ENCODE measurements at places on chromosomes 1 and 21. TPM values are rescaled to one million over a fixed set of nuclear protein-coding genes. Genes with fewer than 3 reads are reported as not detected.

TEDDM1 gene
- not detected for total RNA-seq

GSTM4 gene
- 33.5 TPM for total RNA-seq

STUM gene
- total RNA-seq: not detected

CLCA1 gene
- total RNA-seq: not detected

LRRC7 gene
- total RNA-seq: 0.20 TPM

SUMO3 gene
- total RNA-seq: 50.5 TPM

ACBD3 gene
- 50.2 TPM for total RNA-seq

MTARC1 gene
- total RNA-seq: 10.9 TPM

FALEC gene
- total RNA-seq: not detected

RHEX gene
- not detected for total RNA-seq

PTPN7 gene
- not detected for total RNA-seq

GNAT2 gene
- total RNA-seq: not detected

GRCh38 chr1:89781494-89782126 lies 39.2 kb upstream of the LRRC8D start:
- no peak for DNase-seq

GRCh38 chr1:44239961-44240371 lies 26.7 kb downstream of the DMAP1 start:
- no peak for DNase-seq

- DNase-seq: peak; percentile 13
These were observed 321.1 kb downstream of the KCTD3 start for GRCh38 chr1:215888159-215888558.

GRCh38 chr1:108692724-108693655 lies 880 bp downstream of the PRPF38B start:
- DNase-seq: peak; percentile 50

DNA sequence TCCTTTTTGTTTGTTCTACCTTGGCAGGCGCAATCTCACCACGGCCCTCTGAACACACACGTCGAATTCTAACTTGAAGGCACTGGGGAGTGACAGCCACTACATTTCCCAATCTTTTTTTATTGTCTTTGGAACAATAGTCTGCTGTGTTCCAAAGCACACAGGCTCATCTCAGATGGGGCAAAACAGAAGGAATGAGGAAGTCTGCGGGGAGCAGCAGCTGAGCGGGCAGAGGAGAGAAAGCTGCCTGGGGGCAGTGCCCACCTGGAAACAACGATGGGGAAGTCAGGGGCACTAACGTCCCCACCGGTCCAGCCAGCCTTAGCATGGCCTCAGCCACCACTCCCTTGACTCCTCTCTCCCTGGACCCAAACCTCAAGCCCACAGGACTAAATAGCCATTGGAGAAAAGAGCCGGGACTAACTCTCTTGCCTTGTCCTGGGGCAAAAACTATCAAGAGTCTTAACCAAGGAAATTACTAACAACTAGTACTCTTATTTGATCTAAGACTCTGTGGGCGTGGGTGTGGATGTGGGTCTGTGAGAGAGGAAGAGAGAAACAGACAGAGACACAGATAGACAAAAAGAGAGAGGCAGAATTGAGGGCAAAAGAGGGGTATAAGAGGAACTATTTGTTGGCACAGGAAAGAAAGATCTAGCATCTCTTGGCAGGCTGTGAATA lies 34.2 kb downstream of the SYF2 start:
- DNase-seq: no peak

DNA sequence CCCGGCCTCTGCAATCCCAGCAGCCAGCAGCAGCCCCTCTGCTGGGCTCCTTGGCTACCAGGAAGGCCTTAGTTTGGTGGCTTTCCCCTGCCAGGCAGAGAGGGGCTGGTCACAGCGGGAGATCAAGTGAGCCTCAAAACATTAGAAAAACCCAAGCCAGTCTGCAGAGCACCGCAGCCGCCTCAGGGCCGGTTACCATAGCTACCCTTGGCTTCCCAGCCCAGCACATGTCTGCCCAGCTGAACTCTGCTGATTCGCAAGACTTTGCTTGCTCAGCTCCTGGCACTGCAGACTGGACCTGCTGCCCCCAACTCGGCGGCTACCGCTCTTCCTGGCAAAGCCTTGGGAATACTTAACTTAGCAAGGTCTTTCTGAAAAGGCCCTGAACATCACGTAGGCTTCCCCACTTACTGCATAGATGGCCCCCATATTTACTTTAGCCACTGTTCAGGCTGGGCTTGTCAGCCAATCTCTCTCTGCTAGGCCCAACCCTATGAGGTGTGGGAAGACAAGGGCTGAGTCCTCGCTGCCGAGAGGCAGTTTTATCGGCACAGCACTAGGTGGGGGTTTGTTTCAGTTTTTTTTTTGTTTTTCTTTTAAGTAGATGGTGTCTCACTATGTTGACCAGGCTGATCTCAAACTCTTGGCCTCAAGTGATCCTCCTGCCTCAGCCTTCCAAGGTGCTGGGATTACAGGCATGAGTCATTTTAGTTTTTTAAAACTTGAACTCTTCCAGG lies 28.6 kb upstream of the PLEKHG5 start:
- no peak for DNase-seq

DNA sequence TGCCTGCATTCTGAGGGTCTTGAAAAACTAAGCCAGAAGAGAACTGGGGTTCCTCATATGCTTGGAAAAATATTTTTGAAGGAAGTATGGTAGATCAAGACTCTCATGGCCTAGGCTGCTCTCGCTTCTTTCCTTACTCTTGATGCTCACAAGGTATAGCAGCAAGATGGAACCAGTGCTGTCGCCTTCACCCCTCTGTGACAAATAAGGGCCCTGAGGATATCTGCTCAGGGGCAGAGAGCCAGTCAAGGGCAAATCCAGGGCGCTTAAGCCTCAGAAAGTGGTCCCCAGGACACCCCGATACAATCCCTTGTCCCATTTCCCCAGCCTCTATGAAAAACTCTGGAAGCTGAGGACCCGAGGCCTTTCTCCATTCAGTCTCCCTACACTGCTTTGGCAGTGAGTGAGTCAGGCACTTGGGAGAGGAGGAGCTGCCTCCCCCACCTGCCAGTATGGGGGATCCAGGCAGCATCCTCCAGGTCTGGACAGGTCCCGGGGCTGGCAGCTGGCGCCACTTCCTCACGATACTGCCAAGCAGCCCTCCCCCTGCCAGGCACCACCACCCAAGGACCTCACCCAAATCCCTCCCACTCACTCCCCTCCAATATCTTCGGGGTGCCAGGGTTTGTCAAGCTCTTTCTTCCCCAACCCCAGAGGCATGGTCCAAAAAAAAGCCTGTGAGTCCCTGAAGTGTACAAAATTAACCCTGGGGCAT lies 1.3 kb downstream of the IGSF9 start:
- no peak for DNase-seq

DNA sequence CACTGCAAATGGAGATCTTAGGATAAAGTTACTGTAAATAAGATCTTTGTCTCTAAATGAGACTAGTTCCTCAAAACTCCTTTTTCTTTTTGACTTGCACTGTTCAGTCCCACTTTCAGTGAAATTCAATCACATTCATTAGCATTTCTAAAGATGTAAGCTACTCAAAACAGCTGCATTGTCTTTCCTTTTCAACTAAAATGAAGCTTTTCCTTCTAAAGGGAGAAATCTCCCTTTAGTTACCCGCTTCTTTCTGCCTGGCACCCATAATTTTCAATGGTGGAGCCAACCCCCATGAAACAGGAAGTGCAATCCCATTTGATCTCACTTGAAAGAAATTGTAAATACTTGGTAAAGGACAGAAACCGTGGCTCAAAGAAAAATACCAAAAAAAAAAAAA lies 387.4 kb upstream of the PKN2 start:
- DNase-seq: no peak

DNA sequence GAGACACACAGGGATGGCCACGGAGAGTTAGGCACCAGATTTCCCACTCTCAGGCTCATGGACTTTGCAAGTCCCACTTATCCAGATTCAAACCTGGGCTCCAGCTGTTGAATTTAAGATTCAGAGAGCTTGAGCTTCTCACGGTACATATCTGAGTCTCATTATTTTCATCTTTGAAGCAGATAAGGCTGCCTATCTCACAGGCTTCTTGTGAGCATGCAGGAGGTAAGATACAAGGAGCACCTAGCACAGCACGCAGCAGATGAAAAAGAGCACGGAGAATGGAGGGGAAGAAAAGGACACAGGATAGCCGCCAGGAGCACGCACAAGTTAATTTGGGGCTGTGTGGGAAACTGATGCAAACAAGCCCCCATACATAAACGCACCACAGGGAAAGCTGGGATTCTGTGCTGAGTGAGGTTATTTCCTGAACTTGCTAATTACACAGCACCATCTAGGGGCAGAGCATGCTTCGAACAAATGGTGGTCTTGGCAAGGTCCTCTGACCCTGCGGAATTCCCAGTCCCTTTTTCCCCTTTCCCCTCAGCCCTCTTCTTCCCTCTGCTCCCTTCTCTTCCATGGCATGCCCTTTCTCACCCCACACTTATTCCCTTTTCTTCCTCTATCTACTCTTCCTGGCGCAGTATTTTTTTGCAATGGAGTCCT lies 134.7 kb upstream of the VANGL1 start:
- peak; percentile 11 for DNase-seq

DNA sequence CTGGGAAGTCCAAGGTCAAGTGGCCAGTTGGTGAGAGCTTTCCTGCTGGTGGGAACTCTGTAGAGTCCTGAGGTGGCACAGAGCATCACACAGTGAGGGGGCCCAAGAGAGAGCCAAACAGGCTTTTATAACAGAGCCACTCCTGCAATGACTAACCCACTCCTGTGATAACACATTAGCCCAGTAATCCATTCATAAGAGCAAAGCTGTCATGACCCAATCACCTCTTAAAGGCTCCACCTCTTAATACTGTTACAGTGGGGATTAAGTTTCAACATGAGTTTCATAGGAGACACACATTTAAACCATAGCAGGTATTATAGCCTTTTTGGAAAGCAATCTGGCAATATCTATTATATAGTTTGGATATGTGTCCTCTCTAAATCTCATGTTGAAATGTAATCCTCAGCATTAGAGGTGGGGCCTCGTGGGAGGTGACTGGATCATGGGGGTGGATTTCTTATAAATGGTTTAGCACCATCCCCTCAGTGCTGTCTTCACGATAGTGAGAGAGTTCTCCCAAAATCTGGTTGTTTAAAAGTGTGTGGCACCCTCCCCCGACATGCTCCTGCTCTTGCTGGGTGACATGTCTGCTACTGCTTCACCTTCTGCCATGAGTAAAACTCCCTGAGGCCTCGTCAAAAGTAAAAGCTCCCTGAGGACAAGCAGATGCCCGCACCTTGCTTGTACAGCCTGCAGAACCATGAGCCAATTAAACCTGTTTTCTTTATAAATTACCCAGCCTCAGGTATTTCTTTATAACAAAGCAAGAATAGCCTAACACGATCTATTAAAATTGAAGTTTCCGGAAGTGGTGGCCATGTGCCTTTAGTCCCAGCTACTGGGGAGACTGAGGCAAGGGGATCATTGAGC lies 64.5 kb downstream of the CD58 start:
- no peak for DNase-seq

DNA sequence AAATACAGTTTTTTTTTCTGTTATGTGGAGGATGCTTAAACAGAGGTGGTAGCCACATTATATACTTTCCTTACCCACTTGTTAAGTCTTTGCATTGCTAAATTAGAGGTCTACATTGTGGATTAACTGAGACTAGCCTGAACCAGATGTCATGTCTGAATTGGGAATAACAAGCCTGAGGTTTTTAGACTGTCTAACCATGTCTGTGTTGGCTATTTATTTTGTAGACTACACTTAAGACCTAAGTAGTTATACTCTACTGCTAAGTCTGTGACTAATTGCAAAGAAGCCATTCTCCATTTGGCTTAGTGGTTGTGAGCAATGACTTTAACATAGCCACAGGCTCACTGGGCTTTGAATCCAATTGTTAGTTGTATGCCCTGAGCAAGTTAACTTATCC lies 45.4 kb downstream of the CDC14A start:
- no peak for DNase-seq

- DNase-seq: no peak
These were observed 46.3 kb upstream of the AKT3 start for GRCh38 chr1:243896313-243896712.

- DNase-seq: no peak
These were observed 38.3 kb downstream of the ABCG1 start for GRCh38 chr21:42257091-42257765.

GRCh38 chr1:48070396-48070750 lies 73.2 kb upstream of the TRABD2B start:
- no peak for DNase-seq

- no peak for DNase-seq
These were observed 5.2 kb upstream of the SMIM12 start for GRCh38 chr1:34864759-34865158.

- DNase-seq: no peak
These were observed 26.6 kb downstream of the NIBAN1 start for GRCh38 chr1:184947497-184948256.

DNA sequence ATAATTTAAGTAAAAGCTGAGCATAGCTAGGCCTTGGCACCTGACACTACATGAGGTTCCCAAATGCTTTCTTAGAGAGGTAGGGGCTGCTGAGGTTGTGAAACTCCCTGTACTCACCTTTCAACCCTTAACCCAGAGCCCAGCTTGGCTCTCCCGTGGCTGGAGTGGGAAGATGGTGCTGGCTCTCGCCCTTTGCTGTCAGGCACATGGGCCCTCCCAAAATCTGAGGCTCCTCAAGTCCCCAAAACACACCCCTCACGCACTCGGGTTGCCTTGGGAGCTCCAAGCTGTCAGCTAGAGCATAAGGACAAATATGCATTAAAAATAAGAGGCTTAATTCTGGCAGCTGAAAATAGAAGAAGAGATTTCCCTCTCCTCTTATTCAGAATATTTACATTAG lies 46.7 kb upstream of the PLPPR4 start:
- no peak for DNase-seq

DNA sequence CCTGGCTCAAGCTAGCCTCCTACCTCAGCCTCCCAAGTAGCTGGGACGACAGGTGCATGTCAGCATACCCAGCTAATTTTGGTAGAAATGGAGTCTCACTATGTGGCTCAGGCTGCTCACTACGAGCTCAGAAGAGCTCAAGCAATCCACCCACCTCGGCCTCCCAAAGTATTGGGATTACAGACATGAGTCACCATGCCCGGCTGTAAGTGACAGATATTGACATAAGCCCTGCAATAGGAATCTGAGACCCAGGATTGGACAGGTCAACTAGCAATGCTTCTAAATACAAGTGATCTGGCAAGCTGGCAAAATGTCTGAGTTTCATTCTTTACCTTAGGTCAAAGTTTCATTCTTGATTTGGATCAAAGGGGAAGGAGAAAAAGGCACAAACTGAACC lies 40.5 kb upstream of the H6PD start:
- no peak for DNase-seq

GRCh38 chr1:206856674-206857464 lies 8.6 kb upstream of the IL20 start:
- no peak for DNase-seq

DNA sequence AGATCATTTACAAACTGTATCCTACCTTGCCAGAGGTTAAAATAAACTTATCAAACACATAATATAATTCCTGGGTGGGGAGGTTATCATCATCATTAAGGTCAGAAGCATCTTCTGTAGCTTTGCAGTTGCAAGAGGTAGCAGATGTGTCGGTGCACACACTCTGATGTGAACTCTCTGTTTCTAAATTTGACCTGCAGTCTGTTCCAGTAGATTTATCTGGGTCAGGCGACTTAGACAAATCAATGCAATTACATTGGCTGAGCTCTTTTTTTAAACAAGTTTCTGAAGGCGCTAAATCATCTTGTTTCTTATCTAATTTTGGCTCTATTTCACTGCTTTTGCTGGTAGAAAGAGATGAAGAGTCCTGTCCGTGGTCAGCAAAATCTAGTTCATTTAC lies 70.4 kb downstream of the PRPF38A start:
- no peak for DNase-seq

GRCh38 chr1:157415661-157416060 lies 136.7 kb downstream of the FCRL5 start:
- no peak for DNase-seq

Data from NCI-H460 (cell line).